Activated naive CD8-positive, alpha-beta T cell treated with anti-CD3 and anti-CD28 coated beads, Interleukin-2, amount 50 U/mL, for 16 hours (primary cell): ENCODE measurements at places on chromosomes 2 and 18.

DNA sequence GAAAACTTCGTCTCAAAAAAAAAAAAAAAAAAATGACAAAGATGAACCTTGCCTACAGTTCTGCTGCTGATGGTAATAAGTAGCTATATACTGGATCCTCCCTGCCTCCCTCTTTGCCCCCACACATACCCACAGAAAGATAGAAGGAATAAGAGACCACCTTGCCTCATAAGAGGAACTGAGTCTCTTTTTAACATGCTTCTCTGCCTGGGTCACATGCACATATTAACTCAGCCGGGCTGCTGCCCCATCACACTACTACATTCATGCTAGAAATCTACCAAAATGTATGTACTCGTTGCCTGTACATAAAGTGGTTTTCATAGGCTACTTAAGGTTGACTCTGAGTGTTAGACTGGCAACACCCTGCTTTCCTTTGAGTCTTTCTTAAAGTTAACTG is 78.9 kb upstream of the B3GNT2 start:
- DNase-seq = no peak

- DNase-seq = no peak
Observed at GRCh38 chr2:86821306-86821705, 30.6 kb upstream of the CD8A start.

- no peak for DNase-seq
Observed at GRCh38 chr2:190819840-190820301, 60.8 kb upstream of the GLS start.

DNA sequence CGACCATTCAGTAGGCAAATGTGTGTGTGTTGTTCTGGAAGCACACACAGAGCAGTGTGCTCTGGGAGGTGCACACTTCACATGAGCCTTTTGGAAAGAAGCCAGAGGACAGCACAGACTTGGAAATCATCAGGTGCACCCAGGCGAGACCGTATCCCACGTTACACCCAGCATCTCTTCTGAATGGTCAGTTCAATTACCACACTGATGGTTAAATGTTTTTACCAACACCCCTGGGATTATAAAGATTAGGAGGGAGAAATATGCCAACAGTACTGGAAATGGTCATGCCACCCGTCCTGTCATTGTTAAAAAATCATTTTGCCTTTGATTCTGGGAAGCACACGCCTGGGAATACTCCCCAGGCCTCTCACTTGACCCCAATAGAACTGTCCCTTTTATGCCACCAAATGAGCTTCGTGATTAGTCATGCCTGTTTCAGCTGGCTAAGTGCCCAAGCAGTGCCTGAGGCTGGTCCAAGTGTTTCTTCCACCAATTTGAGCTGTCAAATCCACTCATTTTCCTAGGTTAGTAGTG is 183.7 kb downstream of the NRP2 start:
- DNase-seq = no peak

GRCh38 chr2:198852248-198852647 is 605.5 kb downstream of the SATB2 start:
- DNase-seq = no peak

GRCh38 chr2:23824777-23825212 is 102.1 kb downstream of the ATAD2B start:
- DNase-seq = no peak

DNA sequence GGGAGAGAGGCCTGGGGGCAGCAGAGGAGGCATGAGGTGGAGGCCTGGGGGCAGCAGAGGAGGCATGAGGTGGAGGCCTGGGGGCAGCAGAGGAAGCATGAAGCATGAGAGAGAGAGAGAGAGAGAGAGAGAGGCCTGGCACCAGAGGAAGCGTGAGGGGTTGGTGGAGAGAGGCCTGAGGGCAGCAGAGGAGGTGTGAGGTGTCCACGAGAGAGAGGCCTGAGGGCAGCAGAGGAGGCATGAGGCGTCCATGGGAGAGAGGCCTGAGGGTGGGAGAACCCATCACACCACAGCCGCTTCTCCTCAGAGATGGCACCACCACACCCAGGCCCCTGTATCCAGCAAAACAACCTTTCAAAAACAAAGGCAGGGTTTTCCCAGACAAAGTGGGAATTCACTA is 55.7 kb upstream of the KCNG2 start:
- no peak for DNase-seq

DNA sequence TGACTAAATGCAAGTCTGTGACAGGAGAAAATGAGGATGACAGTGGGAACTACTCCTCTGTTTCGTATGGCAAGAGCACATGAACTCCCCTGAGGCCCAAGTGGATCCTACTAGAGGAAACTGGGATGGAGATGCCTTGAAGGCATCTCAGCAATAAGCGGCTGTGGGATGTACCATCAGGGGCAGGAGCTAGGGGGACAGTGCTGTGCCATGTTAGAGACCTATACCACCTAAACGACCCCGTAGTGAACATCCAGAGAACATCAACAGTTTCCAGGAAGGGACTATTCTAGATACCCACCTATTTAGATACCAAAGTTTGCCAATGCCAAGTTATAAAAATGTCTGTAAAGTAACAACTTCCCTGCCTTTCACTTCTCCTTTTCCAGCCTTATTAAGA is 860.8 kb upstream of the ACVR2A start:
- DNase-seq = no peak

GRCh38 chr2:188293601-188294351 is 2.1 kb downstream of the GULP1 start:
- no peak for DNase-seq

DNA sequence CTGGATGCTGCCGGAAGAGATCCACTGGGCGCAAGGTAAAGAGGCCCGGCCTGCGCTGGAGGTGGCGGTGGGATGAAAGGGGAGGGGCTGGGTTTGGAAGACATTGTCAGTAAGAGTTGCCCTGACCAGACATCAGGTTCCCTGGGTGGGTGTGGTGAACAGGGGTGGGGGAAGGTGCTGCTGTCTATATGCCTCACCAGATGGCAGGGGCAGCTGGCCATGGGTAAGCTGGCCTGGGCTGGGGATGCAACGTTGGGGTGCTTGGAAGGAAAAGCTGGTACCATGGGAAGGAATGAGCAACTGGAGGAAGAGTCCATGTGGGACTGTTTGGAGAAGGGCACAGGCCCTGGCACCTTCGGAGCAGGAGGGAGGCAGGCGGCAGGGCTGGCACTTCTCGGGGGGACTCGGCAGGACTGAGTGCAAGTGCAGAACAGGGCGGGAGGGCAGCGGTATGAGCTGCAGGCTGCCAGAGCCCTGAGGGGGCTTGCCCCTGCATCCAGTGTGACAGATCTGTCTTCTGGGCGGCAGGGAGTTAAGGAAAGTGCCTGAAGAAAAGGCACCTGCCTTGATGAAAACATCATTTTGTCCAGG is 146.4 kb downstream of the DYSF start:
- no peak for DNase-seq

GRCh38 chr2:44545005-44545404 is 183.3 kb downstream of the CAMKMT start:
- DNase-seq = no peak

DNA sequence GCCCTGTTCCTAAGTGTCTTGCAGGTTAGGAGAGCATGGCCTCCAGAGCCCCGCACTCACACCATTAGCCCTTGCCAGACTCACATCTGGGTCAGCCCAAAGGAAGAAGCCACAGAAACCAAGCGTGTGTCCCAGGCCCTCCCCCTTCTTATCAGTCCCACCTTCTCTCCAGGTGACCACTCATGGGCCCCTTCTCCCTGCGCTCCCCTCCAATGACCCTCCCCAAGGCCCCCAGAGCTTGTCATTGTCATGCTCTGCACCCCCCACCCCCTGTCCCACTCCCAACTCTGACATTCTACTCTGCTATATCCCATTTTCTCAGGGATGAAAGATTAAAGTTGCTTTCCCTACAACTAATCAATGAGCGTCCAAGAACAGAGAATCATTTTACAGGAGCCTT is 30.1 kb downstream of the CAPN14 start:
- no peak for DNase-seq

- no peak for DNase-seq
Observed at GRCh38 chr2:79554899-79555298, 42.0 kb downstream of the CTNNA2 start.

- no peak for DNase-seq
Observed at GRCh38 chr2:190596993-190597392, 51.9 kb upstream of the NAB1 start.

- DNase-seq = no peak
Observed at GRCh38 chr2:181464966-181465365, 7.8 kb downstream of the ITGA4 start.

DNA sequence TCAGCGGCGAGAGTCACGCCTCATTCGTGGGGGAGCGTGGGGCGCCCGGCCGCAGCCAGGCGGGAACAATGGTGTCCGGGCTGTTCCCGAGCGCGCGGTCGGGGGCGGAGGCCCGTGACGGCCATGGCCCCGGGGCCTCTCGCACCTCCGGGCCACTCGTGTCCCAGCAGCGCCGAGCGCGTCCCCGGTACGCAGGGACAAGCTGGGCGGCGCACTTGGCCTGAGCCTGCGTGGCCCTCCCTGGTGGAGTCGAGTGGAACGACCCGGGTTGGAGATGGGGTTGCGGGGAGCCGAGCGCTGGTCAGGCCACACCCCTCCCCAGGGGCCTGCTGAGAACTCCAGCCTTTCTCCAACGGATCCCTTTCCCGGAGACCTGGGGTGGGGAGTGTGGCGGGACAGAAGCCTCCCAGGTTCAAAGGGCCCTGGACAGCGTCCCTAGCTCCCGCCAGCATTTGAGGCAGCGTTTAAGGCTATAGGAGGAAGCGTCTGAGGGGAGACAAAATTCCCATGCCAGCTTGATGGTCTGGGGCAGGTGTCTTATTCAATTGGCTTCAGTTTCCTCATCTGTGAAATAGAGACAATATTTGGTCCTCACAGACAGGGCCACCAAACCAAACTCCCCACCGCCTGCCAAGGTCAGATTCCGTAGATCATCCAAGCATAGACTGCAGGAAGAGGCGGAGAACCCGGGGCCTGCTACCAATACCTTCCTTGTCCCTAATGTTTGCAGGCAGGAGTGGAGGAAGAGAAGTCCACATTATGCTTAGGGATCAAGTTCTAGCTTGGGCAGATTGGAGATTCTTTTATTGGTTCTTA is 553 bp downstream of the CNDP2 start:
- no peak for DNase-seq

GRCh38 chr2:85156153-85156552 is 23.0 kb downstream of the TCF7L1 start:
- no peak for DNase-seq

DNA sequence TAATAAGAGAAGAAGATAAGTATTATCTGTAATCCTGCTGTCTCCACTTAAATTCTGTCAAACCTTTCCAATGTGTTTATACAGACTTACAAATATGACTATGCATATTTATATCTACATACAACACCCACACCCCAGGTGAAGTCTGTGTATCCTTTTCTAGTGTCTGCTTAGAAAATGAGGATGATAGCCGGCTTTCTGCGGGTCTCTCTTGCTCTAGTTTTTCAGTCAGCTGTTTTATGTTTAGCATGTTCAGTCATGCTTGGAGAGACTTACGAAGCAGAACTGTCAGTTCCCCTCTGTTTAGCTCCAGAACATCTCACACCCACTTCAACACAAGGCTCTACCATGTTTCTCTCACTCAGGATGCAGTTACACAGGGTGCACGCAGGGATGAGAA is 137.3 kb upstream of the NFATC1 start:
- DNase-seq = no peak

GRCh38 chr18:11980494-11981191 is 664 bp upstream of the IMPA2 start:
- DNase-seq = peak; percentile 95

DNA sequence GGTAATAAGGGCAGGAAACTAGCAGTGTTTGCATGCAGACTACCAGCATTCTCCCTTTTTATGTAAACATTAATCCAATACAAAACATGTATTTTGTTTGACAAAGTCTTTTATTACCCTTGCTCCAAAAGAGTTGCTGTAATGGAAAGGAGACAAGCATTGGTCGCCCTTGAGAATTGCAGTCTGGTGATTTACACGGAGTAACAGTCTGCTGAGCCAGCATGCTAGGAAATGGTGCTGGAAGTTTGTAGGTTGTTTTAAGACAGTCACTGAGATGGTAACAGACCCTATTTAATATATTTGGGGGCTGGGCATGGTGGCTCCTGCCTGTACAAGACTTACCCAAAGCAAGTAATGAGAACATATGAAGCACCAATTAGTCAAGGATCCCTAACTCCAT is 2.8 kb upstream of the PRKCE start:
- no peak for DNase-seq

DNA sequence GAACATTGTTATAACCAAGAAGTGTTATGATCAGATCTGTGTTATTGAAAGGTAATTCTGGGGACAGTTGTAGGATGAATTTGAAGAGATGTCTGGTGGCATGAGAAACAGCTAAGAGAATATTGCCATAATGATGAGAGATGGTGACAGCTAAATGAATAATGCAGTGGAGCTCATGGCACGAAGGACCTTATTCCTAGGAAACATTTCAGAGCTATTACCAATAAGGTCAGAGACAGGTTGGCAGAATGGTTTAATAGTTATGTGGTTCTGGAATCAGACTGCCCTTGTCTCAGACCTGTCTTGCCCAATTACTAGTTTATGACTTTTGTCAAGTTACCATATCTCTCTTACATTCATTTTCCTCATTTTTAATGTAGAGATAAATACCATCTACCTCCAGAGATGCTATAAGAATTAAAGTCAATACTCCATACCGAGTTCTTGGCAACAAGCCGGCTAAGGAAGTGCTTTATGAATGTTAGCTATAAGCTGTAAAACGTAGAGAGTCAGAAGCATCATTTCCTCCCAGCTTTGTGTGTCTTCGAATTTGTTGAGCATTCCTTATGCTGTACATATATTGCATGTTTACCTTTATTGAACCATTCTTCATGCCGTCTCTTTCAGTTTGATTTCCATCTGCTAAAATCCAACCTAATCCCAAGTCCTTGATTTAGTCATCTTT is 73.6 kb upstream of the COL5A2 start:
- DNase-seq = no peak

- no peak for DNase-seq
Observed at GRCh38 chr2:23593752-23594459, 208.9 kb downstream of the KLHL29 start.

DNA sequence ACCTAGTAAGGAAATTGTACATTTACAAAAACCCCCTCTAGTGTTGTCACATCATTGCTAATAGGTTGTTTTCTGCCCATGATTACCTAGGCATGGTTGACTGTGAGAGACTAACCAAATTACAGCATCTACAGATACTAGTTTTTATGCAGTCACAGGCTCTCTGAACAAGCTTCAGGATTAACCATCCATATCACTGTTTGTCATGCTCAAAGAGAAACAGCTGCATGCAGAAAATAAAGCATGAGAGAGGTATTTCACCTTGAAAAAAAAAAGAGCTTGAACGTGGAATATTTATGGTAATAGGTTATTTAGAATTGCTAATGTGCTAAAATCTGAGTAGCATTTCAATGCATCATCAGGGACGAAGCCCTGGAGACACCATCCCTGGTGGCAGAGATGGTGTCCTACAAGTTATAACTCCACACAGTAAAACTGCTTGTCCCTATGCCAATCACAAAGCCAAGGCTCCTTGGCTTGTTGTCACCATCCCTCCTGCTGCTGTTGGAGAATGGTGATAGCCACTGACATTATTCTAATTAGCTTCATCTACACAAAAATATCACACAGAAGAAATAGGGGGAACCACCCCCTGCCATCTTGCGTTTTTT is 5.4 kb downstream of the NEB start:
- no peak for DNase-seq

- no peak for DNase-seq
Observed at GRCh38 chr18:32840962-32841361, 68.1 kb upstream of the KLHL14 start.
